ENCODE measurements at places on chromosomes 1 and 21.

DNA sequence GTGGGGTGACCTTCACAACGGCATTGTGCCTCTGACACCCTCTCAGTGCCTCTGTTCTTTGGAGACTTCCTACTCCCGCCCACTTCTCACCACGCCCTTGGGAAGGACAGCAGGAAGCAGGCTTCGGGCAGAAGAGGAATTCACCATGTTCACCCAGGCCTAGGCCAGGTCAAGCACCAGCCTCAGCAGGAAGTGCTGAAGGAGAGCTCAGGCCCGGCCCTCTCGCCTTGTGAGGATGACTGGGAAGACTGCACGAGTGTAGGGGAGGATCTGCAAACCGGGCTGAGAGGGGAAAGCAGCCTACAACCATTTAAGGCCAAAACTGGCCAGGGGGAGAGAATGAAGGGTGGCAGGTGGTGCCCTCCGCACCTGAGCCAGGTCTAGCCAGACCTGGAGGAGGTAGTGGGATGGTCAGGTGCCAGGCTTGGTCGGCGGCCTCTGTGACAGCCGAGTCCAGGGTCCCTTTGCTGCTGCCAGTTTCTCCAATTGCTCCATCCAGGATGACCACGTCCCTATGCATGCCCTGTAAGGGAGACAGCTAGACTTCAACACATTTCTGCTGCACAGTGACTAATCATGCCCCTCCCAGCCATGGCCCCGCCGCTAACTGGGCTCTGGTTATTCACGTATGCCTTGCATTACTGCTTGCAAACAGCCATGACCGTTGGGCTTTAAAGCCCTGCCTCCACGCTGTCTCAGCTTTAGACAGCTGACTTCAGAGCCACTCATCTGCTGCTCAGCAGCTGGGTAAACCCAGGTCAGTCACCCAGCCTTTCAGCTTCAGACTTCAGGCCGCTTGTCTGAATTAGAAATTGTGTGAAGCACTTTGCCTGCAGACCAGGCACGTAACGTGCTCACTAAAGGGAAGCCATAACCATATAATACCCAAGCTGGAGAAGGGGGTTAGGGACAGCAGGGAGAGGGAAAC, 8.9 kb downstream of the MRTO4 start:
- no peak for DNase-seq

GRCh38 chr1:175287849-175288248, 95.3 kb upstream of the KIAA0040 start:
- DNase-seq, result no peak

- DNase-seq, result no peak
Measured at GRCh38 chr1:173867141-173867752, 542 bp downstream of the GAS5 start.

DNA sequence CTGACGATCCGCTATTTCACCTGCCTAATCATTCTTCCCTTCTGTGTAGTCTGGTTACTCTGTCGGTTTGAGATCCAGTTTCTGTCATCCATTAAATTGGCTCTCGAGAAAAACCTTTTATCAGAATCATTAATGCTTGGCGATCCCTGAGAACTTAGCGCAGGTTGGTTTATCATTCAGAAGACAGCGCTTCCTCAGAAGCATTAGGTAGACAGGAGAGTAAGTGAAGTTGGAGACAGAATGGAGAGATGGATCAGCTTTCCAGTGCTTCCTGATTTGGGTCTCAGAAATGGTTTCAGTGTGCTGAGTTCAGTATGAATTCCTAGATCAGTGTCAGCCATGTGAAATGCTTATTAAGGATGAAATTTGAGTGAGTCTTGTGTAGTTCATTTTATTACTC, 1.3 kb downstream of the USP1 start:
- DNase-seq, result no peak

DNA sequence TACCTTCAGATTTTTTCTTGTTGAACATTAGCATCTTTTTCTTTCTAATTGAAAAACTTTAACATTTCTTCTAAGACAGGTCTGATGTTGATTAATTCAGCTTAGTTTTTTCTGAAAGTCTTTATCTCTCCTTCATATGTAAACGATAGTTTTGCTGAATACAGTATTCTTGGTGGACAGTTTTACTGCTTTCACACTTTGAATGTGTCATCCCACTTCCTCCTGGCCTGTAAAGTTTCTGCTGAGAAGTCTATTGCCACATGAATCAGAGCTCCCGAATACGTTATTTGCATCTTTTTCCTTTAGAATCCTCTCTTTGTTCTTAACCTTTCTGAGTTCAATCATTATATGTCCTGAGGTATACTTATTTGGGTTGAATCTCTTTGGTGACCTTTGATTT, 344.2 kb downstream of the OLFM3 start:
- no peak for DNase-seq

GRCh38 chr1:235450886-235451483, 53.3 kb downstream of the B3GALNT2 start:
- DNase-seq, result no peak

GRCh38 chr1:162456323-162456722, 41.3 kb upstream of the UHMK1 start:
- DNase-seq, result no peak

DNA sequence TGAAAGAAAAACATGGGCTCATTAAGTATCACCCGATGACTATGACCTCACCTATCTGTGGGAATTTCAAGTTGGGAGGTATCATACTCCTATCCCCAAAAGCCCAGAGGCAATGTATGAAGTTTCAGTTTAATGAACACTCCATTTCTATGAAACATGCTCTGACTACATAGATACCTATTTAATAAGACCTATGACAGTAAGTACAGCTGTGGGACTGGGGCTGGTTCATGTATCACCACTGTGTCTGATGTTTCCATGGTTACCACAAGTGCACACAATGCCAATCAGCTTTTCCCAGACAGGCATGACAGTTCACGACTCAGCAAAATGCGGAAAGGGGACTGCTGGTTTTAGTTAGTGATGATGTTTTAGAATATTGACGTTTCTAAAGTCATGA, 167.7 kb downstream of the SIPA1L2 start:
- no peak for DNase-seq

GRCh38 chr1:59384443-59384842, 87.5 kb downstream of the FGGY start:
- DNase-seq, result no peak

DNA sequence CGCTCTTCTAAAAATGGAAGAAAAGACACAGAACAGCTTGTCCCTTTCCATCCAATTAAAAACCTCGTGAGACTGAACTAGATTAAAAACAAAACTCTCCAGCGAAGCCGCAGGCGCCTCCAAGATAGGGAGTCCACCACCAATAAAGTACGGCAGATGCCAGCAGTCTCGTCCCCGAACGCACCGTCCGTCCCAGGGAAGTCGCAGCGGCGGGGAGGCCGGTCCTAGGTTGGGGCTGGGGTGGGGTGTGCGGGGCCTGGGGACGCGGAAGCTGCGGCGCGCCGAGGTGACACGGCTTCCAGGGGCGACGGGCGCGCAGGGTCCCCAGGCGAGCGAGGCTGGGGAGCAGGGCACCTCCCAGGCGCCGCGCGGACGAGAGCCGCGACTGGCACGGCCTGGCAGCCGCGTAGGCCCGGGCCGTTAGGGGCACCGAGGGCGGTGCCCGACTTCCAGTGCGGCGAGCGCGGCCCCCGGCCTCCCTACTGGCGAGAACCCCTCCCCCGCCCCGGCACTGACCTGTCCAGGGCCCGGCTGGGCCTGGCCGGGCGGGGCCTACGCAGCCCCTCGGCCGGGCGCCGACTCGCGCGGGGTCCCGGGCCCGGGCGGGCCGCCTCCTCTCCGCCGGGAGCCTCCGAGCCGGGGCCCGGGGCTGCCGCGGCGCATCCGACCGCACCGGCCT, 28.3 kb upstream of the A3GALT2 start:
- DNase-seq, result no peak

DNA sequence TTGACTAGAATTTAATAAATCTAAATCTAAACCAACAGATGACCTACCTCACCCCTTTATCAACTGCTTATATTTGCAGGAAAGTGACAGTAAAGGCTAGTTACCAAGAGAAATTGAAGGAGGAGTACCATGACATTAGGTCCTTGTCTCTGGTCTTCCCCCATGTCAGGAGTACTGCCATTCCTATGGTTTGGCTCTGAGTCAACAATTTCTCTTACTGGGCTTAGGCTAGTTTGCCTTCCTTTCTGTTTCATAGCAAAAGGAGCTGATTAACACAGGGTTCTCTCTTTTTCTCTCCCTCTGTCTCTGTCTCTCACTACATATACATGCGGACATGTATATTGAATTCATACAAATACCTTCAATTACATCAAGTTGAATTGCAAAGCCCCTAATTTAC, 579.9 kb downstream of the DPYD start:
- DNase-seq, result no peak

GRCh38 chr1:168833801-168834224, 104.8 kb upstream of the DPT start:
- DNase-seq, result no peak

DNA sequence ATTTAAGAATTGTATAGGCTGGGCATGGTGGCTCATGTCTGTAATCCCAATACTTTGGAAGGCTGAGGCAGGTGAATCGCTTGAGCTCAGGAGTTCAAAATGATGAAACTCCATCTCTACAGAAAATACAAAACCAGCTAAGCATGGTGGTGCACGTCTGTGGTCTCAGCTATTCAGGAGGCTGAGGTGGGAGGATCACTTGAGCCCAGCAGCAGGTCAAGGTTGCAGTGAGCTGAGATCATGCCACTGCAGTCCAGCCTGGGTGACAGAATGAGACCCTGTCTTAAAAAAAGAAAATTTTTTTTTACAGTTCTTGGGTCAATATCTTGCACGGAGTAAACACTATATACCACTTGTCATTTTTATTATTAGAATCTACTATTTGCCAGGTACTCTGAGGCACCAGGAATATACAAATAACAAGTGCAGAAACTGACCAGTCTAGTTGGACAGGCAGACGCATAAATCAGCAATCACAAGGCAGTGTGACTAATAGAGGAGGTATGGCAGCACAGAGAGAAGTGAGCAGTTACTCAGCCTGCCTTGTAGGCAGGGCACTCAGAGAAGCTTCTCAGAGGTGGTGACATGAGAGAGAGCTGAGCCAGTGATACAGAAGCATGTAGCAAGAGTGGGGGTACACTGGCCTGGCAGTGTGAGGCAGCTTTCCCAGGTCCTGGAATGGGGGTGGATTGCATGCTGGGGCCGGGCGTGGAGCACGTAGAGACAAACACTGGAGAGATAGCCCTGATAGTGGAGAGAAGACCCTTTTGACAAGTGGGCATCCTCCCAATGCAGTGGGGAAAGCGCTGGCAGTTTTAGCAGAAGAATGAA, 8.0 kb downstream of the PHLDA3 start:
- no peak for DNase-seq

GRCh38 chr1:230713915-230714764, at the start of gene AGT:
AGT (minus strand) TSS chr1:230714122; CDS start chr1:230710823, 3,299 bp downstream.
- DNase-seq, result peak; percentile 82

- no peak for DNase-seq
Measured at GRCh38 chr1:88168126-88168525, 515.9 kb upstream of the PKN2 start.

GRCh38 chr1:34369701-34370455, 193.2 kb downstream of the C1orf94 start:
- no peak for DNase-seq

DNA sequence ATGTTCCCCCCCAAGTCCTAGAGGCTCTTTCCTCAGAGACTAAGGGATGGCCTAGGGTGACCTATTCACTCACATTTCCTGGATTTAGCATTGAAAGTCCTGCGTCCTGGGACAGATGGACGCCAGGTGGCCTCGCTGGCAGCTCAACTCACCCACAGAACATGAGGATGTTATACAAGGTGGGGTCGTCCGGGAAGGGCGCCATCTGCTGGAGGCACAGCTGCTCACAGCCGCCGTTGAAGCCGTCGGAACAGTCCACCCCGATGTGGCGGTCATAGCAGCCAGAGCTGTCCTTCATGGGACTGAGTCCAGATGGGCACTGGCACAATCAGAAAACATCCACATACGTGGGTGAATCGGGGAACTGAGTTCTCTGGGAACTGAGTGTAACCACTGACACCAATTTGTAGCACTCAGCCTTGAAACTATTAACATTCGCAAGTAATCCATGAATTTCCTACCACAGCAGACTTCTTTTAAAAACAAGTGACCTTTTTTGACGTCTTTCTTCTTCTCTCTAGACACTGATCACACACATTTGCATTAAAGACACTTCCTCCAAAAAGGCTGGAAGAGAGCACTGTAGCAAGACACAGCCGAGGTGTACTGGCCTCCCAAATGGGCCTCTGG, 215.4 kb downstream of the ASTN1 start:
- peak; percentile 15 for DNase-seq

DNA sequence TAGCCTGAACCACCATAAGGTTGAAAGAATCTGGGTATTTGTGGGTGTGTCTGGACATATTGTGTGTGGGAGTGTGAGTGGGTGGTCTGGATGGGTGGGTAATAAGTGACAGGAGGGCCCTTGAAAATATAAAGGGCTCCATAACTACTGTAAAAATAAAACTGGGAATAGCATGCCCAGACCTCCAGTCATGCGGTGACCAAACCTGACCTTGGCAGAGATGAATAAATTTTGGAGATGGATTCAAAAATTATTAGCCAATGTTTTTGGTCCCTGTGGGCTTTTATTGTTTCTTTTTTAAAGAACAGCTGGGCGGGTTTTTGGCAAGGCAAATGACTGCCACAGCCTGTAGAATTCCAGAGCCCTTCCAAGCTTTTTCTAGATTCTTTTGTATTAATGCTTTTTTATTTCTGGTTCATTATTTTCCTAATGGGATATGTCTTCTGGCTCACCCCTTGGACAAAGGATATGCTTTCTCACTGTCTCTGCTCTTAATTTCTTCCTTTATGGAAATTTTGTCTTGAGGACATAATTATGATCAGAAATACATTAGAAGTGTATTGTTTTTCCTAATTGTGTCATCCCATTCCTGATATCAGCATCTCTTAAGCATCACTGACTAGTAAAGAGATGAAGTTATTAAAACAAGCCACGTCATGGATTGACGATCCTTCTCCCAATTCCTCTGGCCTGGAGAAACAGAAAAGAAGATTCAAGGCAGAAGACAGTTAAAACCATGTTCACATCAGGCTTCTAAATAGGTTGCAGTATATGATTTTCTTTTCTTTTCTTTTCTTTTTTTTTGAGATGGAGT, 69.5 kb downstream of the NTMT2 start:
- DNase-seq, result no peak

DNA sequence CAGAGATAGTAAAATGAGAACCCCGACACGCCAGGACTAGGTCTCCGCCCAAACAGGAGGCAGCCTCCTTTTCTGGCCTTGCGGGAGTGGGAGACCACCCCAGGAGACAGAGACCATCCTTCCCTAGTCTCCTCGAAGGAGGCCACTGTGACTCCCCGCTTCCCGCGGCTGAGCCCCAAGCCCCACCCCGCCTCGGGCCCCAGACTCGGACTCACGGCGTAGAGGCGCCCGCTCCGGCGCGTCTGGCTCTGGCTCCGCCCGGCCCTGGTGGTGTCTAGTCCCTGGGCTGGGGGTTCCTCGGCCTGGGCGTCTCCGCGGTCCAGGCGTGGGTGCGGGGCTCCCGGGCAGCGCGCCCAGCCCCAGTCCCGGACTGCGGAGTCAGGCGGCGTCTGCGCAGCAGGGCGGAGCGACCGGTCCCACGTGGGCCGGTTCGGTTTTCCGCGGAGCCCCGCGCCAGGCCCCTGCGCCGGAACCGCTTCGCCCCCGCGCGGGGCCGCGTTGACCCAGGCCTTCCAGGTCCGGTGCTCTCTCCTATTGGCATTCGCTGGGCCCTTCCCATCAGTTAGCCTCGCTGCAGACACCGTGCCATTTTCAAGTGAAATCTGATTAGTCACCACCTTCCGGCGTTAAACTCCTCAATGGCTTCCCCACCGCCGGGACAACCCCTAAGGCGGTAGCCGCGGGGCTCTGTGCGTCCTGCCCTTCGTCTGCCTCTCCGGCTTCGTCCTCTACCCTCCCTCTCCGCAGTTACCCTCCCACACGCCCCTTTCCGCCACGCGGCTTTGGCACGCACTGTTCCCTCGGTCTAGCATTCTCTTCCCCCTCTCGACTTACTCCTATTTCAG, at the start of gene C1orf216:
C1orf216 (minus strand) TSS at position 393 of the 845 bp plus-strand sequence. CDS start 2,563 bp downstream, outside the sequence.
- peak; percentile 86 for DNase-seq

GRCh38 chr1:17570228-17570627, 30.7 kb downstream of the ARHGEF10L start:
- no peak for DNase-seq

All from head of caudate nucleus (tissue), 42 donors.